ENCODE measurements at places on chromosomes 11 and 22. TPM values are rescaled to one million over a fixed set of nuclear protein-coding genes. Genes with fewer than 3 reads are reported as not detected.

FXYD2 gene
- total RNA-seq = not detected

PRR33 gene
- not detected for total RNA-seq

MAJIN gene
- total RNA-seq = not detected

SLC22A12 gene
- total RNA-seq = not detected

MPZL3 gene
- 8.4 TPM for total RNA-seq

USP35 gene
- total RNA-seq = 5.1 TPM

SERPINH1 gene
- 687 TPM for total RNA-seq

GAL gene
- total RNA-seq = 6.8 TPM

HEPHL1 gene
- not detected for total RNA-seq

UCP2 gene
- total RNA-seq = 4.1 TPM

SVIP gene
- total RNA-seq = 15.5 TPM

PRG3 gene
- total RNA-seq = not detected

GSTT2B gene
- 11.7 TPM for total RNA-seq

CHST1 gene
- total RNA-seq = 3.9 TPM

OR2AG1 gene
- not detected for total RNA-seq

SHISAL1 gene
- total RNA-seq = not detected

Measured in mammary microvascular endothelial cell (primary cell).